ENCODE measurements at places on chromosomes 6 and 20. TPM values are rescaled to one million over a fixed set of nuclear protein-coding genes. Genes with fewer than 3 reads are reported as not detected.

RHAG gene
- total RNA-seq = not detected

MYCT1 gene
- not detected for total RNA-seq

HLA-DMA gene
- total RNA-seq = 46.9 TPM

DZANK1 gene
- total RNA-seq = 1.3 TPM

LY6G6F gene
- not detected for total RNA-seq

NAPB gene
- total RNA-seq = 3.3 TPM

RAMACL gene
- total RNA-seq = 0.66 TPM

GPR63 gene
- total RNA-seq = 0.72 TPM

PGBD1 gene
- total RNA-seq = 3.2 TPM

All from A375 (cell line).